NCI-H1105 (cell line): ENCODE measurements at places on chromosomes 3 and 15.

DNA sequence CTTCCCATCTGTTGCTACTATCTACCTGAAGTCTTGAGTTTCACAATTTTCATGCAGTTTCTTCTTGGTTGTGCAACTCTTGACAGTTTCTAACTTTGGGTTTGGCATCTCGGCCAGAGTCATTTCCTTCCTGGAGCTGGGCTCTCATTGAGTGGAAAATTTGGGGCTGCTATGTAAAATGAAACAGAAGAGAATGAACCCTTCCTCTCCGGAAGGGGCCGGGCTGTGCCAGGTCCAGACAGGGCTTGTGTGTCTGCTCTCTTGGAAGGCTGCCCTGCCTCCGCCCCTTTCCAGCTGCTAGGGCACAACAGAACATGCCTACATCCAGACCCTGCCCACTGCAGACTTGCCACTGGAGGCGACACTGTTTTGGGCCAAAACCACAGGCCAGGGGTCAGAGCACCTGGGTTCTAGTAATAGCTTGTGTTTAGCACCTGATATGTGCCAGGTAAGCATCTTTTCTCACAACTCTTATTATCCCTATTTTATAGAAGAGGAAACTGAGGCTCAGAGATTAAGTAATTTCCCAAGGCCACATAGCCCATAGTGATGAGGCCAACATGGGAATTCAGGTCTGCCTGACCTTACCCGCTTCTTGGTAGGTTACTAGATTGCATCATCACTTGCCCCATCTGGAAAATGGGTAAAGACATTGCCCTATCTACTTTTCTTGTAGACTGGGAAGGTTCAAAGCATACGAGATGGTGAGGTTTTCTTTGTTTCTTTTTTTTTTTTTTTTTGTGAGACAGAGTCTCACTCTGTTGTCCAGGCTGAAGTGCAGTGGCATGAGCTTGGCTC is 25.0 kb downstream of the IRAK2 start:
- no peak for DNase-seq

DNA sequence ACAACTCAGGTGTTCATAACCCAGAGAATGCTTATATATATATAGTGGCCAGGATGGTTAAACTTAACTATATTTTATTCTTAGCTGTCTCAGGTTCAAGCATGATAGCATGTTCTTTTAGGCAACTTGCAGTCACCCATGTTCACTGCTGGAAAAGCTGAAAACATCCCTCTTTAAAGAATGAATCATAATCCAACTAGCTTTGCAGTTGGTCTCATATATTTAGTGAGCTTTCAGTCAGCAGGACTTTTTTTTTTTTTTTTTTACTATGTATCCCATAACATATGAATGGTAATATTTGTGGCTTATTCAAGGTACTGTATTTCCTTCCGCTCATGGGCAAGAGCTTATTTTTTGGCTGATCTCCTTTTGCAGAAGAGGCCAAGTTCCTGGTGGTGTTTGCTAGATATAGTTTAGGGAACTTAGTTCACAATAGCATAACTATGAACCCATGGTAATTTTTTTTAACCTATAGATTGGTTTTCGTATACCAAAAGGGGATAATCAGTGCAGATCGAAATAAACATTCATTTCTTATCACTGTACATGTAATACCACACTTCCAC is 77.6 kb downstream of the CMSS1 start:
- DNase-seq, result no peak

DNA sequence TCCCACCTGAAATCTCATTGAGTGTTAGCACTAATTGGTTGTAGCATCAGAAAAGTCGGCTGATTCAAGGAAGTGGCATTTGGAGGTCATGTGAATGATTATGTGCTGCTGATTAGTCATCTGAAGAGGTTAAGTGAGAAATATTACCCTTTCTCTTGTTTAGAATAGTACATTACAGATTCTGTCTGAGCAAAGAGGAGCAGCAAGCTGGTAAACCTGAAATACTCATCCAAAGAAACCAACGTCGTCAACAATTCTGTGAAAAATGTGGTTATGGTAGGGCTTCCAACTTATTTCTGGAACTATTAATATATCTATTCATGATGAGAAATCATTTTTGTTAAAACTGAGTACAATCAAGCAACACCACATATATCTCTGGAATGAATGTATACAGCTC is 1024.9 kb downstream of the TUSC7 start:
- no peak for DNase-seq

- DNase-seq, result no peak
Observed at GRCh38 chr15:36429707-36430106, 149.7 kb upstream of the CDIN1 start.

DNA sequence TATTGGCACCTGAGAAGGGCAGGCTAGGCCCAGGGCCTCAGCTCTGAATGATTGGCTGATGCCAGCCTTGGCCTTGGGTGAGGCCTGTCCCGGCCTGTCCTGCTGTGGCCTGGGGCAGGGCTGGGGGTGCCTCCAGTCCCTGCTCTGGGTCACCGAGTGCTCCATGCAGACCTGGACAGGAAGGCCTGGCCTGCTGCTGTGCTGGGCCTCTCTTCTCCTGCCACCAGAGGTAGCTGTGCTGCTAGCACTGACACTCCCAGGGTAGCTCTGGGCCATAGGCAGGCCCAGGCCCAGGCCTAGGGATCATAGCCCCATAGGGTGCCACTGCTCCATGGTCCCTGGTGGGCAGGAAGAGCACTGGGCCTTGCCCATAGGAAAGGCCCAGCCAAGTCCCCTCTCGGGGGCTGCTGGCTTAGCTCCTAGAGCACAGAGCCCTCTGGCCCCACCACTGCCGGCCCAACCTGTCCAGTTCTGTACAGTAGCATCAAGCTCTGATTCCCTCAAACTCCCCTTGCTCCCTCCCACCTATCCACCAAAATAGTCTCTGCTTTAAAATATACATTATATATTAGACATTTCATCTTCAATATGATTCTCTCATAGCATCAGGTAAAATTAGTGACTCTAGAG is 18.2 kb downstream of the ABTB1 start:
- DNase-seq, result peak; percentile 29

DNA sequence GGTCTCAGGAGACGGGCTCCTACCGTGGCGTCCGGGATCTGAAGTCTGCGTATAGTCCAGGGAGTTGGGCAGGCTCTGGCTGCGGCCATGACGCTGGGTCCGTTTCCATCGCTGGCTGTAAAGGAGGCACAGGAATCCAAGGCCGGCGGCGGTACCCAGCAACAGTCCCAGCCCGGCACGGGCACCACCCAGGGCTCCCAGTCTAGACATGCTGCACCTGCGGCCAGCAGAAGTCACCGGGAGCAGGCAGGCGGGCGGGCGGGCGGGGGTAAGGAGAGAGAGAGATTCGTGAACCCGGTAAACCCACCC is 526 bp downstream of the RMDN3 start:
- DNase-seq, result no peak

GRCh38 chr3:198027799-198028390 is 67.9 kb downstream of the LMLN start:
- no peak for DNase-seq

GRCh38 chr3:198030125-198030524 is 70.1 kb downstream of the LMLN start:
- DNase-seq, result no peak

GRCh38 chr15:44308889-44309288 is 20.4 kb downstream of the GOLM2 start:
- DNase-seq, result no peak
